ENCODE measurements at places on chromosomes 5 and 9. TPM values are rescaled to one million over a fixed set of nuclear protein-coding genes. Genes with fewer than 3 reads are reported as not detected.

Gene RECK
- total RNA-seq: 14.5 TPM

GRCh38 chr9:14750821-14751220 is 28.3 kb upstream of the CER1 start:
- DNase-seq: peak; percentile 68
- peak overlapping the region; percentile 59 for H3K27ac ChIP-seq
- H3K4me1 ChIP-seq: peaks cover 54% of the 10 kb centered on the region
- H3K4me3 ChIP-seq: no peak overlapping the region

Gene FOXD4
- total RNA-seq: 0.42 TPM

DNA sequence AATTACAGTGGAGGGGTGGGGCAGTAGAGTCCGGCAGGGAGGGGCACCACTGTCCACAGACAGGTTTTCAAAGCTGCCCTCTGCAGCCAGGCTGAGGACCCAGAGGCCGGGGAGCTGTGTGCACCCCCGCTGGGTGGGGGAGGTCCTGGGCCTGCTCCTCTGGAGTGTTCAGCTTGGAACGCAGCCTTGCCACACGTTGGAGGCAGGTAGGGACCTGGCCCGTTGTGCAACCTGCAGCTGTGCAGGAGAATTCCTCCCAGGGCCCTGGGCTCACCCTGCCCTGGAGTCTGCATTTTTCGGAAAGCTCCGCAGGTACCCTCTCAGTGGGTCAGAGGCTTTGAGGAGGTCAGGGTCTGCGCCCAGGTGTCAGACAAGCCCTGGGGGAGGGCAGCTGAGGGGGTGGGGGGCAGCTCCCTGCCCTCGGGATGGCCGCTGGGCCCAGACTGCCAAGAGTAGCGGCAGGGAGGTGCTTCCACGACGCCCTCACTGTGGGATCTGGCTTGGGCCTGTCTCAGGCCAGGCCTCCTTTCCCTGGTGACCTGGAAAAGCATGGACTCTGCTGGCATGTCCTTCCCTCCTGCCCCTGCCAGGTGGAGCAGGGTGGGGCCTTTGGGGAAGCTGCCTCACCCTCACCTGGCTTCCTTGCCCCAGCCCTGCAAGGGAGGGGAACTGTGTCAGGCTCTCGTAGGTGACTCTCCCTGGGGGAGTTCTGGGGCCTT is 29.5 kb downstream of the RXRA start:
- no peak overlapping the region for H3K4me3 ChIP-seq
- H3K4me1 ChIP-seq: peaks cover 6% of the 10 kb centered on the region
- no peaks in the 10 kb centered on the region for H3K27me3 ChIP-seq
- no peaks in the 10 kb centered on the region for H3K36me3 ChIP-seq

Gene KDM3B
- total RNA-seq: 52.6 TPM

DNA sequence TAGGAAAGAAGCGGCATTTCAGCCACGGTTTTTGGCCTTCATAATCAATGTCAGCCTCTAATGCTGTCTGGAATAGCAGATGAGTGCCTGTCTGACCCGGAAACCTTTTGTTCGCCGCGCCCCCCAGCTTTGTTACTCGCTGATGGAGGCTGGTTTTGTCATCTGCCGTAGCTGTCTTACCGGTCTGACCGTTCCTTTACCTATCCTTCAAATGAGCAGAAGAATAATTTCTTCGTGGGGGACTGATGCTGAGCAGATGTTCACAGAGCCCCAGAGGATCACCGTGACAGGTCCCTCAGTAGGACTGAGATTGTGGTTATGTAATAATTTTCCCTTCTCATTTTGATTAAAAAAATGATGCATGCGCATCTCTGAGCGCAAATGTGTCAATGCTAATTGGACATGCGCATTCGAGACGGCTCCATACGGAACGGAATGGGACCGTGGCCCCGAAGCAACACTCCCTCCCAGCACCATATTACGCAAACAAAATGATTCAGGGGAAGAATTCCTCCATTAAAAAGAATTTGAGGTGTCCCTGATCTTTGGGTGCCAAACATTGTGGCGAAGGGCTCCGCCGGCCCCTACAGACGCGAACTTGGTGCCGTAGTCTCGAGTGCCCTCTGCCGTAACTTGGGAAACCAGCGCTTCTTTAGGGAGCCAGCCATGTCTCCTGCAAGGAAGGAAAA is 27.6 kb downstream of the TLX3 start:
- H3K27me3 ChIP-seq: peaks cover 8% of the 10 kb centered on the region
- H3K4me3 ChIP-seq: peak overlapping the region; percentile 60
- peaks cover 7% of the 10 kb centered on the region for H3K4me1 ChIP-seq
- H3K36me3 ChIP-seq: no peaks in the 10 kb centered on the region

DNA sequence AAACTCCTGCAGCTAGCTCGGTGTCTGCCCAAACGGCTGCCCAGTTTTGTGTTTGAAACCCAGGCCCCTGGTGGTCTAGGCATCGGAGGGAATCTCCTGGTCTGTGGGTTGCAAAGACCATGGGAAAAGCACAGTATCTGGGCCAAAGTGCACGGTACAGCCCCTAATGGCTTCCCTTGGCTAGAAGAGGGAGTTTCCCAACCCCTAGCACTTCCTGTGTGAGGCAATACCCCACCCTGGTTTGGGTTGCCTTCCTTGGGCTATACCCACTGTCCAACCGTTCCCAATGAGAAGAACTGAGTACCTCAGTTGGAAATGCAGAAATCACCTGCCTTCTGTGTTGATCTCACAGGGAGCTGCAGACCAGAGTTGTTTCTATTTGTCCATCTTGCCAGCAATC is 41.8 kb downstream of the CAVIN4 start:
- H3K4me3 ChIP-seq: no peak overlapping the region
- no peaks in the 10 kb centered on the region for H3K27me3 ChIP-seq
- no peak overlapping the region for H3K27ac ChIP-seq
- no peak for DNase-seq
- no peaks in the 10 kb centered on the region for H3K36me3 ChIP-seq

GRCh38 chr9:77585335-77585786 is 62.8 kb downstream of the GNA14 start:
- no peaks in the 10 kb centered on the region for H3K27me3 ChIP-seq
- H3K36me3 ChIP-seq: no peaks in the 10 kb centered on the region
- H3K4me3 ChIP-seq: no peak overlapping the region
- H3K27ac ChIP-seq: no peak overlapping the region
- peaks cover 35% of the 10 kb centered on the region for H3K4me1 ChIP-seq

GRCh38 chr9:129405827-129406213 is 215.1 kb downstream of the C9orf50 start:
- no peaks in the 10 kb centered on the region for H3K36me3 ChIP-seq
- DNase-seq: no peak
- H3K4me3 ChIP-seq: no peak overlapping the region
- no peak overlapping the region for H3K27ac ChIP-seq
- H3K27me3 ChIP-seq: no peaks in the 10 kb centered on the region

GRCh38 chr9:81191222-81191621 is 498.1 kb downstream of the TLE1 start:
- no peak overlapping the region for H3K4me3 ChIP-seq
- H3K4me1 ChIP-seq: no peaks in the 10 kb centered on the region
- H3K36me3 ChIP-seq: no peaks in the 10 kb centered on the region
- no peaks in the 10 kb centered on the region for H3K27me3 ChIP-seq

Gene HINT2
- total RNA-seq: 37.4 TPM

- no peak for DNase-seq
- H3K27me3 ChIP-seq: no peaks in the 10 kb centered on the region
- no peak overlapping the region for H3K27ac ChIP-seq
- peaks cover 4% of the 10 kb centered on the region for H3K4me1 ChIP-seq
These were observed 923.6 kb upstream of the DMAC1 start for GRCh38 chr9:8723195-8723594.

- H3K36me3 ChIP-seq: no peaks in the 10 kb centered on the region
- DNase-seq: no peak
- no peak overlapping the region for H3K4me3 ChIP-seq
- H3K4me1 ChIP-seq: no peaks in the 10 kb centered on the region
- no peaks in the 10 kb centered on the region for H3K27me3 ChIP-seq
- no peak overlapping the region for H3K27ac ChIP-seq
These were observed 100.6 kb downstream of the LIFR start for GRCh38 chr5:38455796-38456330.

GRCh38 chr9:112866662-112867274 is 23.9 kb downstream of the SLC46A2 start:
- H3K27ac ChIP-seq: no peak overlapping the region
- H3K27me3 ChIP-seq: no peaks in the 10 kb centered on the region
- no peak for DNase-seq
- H3K4me1 ChIP-seq: no peaks in the 10 kb centered on the region
- no peaks in the 10 kb centered on the region for H3K36me3 ChIP-seq

Gene ODF2
- total RNA-seq: 49.5 TPM

DNA sequence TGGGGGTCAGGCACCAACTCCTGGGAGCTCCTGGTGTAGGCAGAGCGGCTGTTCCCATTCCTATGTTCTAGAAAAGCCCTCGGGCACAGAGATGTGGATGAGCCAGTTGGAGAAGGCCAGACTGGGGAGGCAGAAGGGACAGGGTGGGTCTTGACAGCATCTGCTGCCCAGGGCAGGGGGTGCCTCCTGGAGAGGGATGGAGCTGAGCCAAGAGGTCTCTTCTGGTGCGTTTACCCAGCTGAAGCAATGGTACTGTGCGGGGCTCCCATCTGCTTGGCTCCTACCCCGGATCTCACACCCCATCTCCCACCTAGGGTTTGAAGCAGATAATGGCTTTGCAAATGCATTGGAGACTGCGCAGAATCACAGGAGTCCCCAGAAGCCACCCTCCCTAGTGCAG is 41.3 kb downstream of the SHB start:
- H3K4me3 ChIP-seq: no peak overlapping the region
- DNase-seq: no peak
- H3K4me1 ChIP-seq: peaks cover 44% of the 10 kb centered on the region
- H3K27ac ChIP-seq: peak overlapping the region; percentile 97

Data from endothelial cell of umbilical vein (primary cell).